Right renal cortex interstitium (tissue), 3 donors: ENCODE measurements at places on chromosomes 7 and 10.

DNA sequence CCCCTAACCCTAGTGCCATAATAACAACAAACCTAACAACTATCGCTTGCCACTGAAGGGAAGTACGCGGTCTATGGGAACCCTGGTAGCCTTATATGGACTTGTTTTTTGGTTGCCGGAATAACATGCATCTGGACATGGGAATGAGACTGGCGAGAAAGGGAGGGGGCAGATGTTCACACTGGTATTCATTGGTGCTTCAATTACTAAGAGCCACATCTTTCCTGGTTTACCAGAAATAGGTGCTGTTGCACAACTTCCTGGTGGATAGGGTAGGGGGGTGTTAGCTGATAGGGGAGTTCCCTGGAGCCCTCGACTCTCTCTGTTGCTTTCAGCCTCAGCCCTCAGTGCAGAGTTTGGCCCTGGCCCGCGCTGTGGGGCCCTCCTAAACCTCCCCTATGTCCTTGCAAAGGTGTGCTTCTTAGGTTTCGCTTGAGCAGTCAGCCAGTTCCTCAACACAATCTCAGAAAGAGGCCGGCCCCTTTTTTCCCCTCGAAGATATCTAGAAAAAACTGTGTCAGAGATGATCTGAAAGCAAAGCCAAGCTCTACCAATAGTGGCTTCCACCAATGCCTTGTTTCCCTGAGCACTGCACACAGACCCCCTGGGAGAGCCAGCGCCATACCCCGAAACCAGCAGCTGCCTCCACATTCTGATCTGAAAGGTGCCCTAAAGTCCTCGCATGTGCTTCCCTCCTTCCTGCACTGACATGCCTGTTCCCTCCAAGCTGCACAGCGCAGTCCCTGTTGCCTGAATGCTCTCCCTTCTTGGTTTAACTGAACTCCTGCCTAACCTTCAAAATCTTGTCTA is 13.5 kb downstream of the TBXAS1 start:
- no peak for DNase-seq

DNA sequence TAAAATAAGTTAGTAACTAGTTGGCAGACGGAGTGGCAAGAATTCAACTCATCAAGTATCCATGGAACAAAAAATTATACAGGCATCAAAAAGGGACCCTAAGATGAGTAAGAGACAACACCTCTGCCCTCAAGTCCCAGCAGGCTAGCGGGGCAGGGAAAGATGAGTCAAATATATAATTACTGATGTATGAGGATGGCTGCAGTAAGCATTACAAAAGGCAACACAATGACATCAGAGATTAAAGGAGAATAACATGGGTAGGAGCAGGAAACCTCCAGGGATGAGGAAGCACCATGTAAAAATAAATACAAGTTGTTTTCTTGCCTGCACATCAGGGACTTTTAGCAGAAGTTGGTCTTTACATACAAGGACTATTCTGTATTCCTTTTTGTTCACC is 49.4 kb downstream of the SCRN1 start:
- DNase-seq, result no peak

GRCh38 chr7:74525881-74526280 is 72.2 kb downstream of the GTF2IRD1 start:
- no peak for DNase-seq

DNA sequence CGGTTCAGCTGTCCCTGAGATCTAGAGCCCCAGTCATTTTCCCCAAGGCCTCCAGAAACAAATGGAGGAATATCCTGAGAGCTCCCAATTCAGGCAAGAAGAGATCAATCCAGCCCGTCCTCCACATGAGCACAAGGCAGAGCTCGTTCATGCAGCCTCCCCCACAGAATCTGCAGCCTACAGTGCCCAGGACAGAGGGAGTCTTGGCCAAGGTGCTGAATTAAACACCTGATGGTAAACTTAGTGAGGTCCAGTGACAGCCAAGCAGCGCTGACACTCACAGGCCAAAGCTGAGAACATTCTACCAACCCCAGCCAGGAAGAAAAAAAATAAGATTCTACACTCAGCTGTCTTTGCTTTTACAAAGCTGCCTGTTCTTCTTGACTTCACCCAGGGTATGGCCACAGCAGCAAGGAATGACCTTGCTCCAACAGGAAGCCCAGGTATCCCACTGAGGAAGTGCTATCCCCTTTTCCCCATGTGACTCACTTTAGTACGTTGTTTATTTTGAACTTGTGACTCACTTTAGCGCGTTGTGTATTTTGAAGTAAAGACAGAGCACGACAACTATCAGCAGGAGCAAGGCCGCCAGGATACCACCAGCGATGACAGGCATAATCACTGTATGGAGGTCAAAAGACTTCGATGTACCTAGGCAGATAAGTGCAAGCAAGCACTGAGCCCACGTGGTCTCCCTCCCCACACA is 4.4 kb upstream of the CUZD1 start:
- DNase-seq, result no peak

DNA sequence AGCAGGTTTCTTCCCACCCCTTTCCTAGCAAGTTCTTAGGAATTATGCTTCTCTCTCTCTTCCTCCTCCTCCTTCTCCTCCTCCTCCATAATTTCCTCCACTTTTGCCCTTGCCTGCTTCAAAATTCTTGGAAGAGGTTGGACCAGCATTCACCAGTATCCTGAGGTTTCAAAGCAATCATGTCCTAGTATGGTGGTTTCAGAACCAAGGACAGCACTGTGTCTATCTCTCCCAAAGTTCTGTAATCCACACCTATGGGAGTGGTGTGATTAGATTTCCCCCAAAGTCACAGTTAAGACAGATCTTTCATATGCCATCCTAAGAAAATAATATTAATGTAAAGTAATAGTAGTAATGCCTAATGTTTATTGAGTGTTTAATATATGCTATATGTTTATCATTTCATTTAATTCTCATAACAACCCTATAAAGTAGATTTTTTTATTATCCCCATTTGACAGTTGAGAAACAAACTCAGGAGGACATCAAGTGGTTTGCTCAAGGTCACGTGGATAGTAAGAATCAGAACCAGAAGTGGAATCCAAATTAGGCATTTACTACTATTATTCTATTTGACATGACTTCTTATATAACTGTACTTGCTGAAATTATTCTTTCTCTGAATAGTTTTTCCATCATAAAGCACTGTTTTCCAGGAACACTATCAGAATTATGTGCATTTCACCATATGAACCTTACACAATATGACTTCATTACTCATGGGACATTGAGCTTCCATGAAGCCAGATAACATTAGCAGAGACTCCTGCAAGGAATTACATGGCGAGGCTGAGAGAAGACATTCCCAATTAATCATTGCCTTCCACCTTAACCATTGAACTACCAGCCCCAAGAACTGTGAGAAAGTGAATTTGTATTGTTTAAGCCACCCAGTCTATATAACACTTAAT is 91.4 kb downstream of the IPMK start:
- DNase-seq, result no peak

DNA sequence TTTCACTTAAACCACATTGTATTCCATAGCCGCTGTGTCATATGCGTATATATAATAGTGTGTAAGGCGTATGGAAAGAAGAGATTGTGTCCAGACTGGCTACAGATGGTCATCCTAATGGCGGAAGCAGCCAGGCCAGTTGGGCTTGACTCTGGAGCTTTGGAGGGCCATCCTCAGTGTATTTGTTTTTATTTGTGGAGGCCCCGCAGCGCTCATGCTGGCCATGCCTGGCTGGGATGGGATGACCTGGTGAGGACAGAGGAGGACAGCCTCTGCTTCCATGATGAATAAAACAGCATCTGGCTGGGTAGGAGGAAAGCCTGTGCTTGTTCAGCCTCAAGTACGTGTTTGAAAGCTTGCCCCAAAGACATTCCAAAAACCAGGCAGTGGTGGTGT is 220.3 kb downstream of the EBF3 start:
- DNase-seq, result no peak

DNA sequence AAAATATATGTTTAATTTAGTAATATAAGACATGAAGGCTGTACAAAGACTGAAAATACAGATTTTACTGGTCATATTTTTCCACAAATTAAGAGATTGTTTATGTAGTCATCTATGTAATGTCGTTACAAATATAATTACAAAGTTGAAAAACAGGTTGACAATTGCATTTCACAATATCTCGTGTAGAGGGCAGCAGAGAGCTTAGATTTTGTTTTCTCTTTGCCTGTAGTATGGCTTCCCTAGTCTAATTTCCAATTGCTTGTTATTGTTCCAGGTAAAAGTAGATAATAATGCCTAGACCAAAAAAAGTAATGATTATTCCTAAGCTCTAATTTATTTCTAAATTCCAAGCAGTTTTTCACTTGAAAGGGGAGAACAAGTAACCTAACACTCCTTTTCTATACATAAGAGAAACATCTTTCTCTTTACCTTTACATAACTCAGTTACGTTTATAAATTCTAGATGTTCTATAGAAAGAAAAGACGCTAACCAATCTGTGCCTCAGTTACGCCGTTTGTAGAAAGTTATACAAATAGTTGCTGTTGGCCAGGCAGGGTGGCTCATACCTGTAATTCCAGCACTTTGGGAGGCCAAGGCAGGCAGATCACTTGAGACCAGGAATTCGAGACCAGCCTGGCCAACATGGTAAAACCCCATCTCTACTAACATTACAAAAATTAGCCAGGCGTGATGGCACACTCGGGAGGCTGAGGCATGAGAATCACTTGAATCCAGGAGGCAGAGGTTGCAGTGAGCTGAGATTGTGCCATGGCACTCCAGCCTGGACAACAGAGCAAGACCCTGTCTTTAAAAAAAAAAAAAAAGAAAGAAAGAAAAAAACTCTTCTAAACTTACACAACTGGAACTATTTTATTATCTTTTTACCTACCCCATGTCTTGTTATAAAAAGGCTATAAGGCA is 30.0 kb downstream of the NET1 start:
- DNase-seq, result no peak

DNA sequence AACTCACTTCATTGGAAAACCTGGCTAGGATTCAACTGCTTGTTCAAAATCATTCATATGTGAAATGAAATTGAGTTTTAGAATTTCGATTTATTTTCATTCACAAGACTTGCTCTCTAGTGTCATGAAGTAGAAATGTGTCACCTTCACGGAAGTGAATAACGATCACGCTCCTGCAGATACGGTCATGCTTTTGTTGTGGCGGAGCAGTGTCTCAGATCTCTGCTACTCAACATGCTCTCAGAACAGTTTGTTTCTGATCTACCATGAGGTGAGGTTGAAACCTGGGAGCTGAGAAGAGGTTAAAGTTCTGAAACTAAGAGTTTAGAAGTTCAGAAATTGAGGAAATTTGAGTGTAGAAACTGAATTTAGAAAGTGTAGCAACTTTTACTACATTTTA is 13.8 kb upstream of the PITRM1 start:
- no peak for DNase-seq

GRCh38 chr7:1022801-1023465 is 21.4 kb upstream of the GPR146 start:
- no peak for DNase-seq

DNA sequence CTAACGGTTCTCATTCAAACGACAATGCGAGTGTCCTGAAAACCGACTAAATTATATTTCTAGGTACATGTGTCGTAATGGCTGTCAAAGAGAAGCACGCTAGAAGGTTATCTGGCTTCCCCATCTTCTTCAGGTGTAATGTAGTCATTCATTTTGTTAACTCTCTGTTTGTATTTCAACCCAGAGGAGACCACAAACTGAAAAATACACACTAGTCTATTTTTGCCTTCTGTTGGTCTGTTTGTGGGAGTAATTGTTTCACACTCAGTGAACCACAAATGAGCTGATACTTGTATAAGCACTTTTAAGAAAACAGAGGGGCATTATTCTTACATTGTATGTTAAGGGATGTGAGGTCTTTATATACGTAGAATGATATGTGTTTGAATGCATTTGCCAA is 305.9 kb downstream of the GATA3 start:
- DNase-seq, result no peak

GRCh38 chr7:146414373-146414772 is 297.8 kb downstream of the CNTNAP2 start:
- no peak for DNase-seq

DNA sequence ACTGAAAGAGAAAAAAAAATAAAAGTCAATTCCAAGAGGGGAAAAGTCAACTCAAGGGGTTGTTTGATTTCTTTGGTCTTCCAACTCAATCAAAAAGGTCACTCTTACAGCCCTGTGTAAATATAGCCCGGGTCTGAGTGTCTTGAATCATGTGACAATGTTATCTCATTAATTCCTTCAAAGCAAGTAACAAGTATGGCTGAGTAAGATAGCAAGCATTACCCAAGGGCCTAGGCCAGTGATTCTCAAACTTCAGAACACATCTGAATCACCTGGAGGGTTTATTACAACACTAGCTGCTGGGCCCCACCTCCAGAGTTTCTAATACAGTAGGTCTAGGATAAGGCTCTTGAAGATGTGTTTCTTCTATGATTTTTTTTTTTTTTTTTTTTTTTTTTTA is 125.0 kb downstream of the PRLHR start:
- DNase-seq, result no peak

GRCh38 chr7:11615174-11615573 is 216.8 kb downstream of the THSD7A start:
- DNase-seq, result no peak

- no peak for DNase-seq
These were observed 83.4 kb downstream of the SLC25A13 start for GRCh38 chr7:96238474-96238873.

DNA sequence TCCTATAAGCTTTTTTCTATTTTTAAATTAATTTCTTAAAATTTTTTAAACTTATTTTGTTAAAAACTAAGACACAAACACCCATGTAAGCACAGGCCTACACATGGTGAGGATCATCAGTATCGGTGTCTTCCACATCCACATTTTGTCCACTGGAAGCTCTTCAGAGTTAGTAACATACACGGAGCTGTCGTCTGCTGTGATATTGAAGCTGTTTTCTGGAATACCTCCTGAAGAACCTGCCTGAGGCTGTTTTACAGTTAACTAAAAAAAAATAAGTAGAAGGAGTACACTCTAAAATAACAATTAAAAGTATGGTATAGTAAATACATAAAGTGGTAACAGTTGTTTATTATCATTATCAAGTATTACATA is 17.7 kb downstream of the KLLN start:
- DNase-seq, result no peak

DNA sequence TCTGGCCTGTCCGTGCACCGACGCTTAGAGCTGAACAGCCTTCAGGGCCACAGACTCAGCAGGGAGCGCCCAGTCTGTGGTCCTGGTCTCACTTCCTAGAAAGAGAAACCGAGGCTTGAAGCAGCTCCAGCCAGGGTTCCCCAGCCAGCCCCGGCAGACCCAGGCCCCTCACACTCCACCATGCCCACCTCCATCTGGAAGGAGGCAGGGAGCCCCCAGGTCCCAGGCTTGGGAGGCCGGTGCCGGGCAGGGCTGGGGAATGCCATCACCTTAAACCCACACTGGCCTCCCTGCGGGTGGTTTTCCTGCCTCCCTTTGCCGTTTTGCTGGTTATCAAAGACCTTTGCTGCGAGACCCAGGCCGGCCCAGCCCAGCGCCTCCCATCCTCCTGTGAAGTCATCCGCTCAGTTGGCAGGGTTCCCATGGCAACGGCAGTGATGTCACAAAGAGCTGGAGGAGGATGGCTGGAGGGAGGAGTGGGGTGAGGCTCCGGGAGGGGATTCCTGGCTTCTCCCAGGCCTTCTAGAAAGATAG is 24.0 kb downstream of the ELFN1 start:
- peak; percentile 68 for DNase-seq
